ENCODE measurements at places on chromosomes 2 and 18.

DNA sequence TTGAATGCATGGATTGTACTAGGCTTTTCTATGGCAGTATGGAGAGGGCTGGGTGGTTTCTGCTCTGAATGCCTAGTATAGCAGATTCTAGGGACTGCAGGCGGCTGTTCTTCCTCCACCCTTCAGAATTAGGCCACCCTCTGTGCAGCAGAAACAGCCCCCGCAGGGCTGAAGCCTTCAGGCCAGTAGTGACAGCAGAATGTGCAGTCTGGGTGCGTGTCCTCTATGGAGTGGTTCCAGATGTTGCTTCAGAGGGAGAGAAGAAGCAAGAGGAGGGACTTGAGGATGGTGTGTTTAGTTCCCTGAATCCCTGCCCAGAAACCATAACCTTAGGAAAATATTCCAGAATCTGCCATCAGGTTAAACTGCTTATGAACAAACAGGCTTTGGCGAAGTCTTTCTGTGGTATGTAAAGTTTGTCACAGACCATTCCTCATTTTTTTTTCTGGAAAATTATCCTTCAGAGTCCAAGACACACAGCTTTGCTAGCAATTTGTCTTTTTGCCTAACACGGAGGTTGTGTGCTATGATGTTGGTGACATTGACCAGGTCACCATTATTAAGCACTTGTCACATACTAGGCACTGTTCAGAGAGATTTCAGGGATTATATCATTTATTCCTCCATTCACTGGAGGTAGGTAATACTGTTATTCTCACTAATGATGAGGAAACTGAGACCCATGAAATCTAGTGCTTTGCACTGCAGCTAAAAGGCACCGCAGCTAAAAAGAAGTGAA lies 21.1 kb downstream of the CASP10 start:
- no peak for DNase-seq

DNA sequence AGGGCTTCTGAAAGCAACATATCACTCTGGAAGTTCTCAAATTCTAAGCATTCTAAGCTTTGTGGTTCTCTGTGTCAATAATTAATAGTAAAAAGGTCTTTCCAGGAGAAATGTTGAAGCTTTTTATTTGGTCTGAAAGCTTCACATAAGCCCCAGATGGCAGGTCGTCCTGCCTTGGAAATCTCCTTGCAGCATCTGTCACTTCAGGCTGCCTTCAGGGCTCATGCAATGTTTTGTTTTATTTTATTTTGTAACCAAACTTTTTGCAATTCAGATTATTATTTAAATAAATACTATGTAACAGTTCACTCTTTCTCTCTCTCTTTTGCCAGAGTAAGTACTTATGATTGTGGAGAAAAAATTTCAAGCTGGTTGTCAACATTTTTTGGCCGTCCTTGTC lies 46.7 kb upstream of the FHOD3 start:
- DNase-seq = no peak

DNA sequence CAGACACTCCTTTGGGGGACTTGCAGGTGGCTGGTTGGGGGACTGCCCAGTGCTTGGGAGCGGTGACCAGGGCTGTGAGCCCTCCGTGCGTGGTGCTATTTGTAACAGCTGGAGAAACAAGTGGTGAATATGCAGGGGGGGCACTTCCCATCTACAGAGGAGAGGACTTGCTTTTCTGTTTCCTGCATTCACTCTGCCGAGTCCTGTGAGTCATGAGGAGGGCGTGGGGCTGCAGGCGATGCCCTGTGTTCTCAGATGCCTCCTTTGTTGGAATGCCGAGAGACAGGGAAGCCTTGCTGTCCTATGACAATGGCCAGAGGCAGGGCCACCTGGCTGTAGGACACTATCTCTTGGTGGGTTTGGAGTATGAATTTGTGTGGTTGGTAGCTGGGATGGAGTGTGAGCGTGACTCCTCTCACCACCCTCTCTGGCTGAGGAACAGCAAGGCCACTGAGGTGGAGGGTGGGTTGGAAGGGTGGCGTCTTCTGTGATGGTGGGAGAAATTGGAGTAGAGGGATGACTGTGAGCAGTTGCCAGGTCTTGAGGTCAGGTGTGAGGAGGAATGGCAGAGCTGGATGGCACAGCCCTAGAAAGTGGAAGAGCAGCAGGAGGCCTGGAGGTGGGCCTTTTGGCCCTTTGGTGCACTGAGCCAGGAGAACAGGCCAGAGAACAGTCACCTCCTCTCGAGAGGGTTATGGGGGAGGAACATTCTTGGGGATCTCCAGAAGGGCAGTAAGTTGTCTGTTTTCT lies 24.3 kb downstream of the FHOD3 start:
- no peak for DNase-seq

- DNase-seq = no peak
These were observed 203.2 kb downstream of the DLGAP1 start for GRCh38 chr18:4251873-4252272.

DNA sequence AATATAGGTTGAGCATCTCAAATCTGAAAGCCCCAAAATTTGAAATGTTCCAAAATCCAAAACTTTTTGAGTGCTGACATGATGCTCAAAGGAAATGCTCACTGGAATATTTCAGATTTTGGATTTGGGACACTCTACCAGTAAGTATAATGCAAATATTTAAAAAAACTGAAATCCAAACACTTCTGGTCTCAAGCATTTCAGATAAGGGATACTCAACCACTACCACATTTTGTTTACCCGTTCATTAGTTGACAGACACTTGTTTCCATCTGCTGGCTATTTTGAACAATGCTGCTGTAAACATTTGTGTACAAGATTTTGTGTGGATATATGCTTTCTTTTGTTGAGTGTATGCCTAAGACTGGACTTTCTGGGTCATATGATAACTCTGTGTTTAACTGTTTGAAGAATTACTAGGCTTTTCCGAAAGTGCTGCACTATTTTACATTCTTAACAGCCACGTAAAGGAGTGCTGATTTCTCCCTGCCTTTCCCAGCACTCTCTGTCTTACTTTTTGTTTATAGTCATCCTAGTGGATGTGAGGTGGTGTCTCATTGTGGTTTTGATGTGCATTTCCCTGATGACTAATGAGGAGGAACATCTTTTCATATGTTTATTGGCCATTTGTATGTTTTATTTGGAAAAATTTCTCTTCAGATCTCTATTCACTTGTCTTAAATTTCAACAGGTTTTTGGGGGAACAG lies 19.5 kb upstream of the DCDC2C start:
- DNase-seq = no peak

GRCh38 chr2:200863782-200864175 lies 679 bp downstream of the CLK1 start:
- peak; percentile 37 for DNase-seq

DNA sequence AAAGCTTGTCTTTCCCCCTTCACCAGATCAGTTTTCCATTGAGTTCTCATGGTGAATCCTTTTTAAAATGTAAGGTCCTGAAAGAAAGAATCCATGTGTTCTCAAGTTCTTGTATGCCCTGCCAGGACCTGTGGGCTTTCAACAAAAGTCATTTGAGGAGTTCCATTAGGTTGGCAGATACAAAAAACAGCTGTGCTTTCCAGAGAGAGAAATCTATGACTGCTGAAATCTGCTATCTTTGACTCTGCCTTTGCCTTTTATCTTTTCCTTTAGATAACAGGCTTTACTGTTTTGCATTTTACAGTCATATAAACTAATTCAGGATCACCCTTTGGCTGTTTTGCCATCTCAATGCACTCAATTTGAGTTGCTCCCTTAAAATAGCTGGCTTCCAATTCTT lies 59.7 kb downstream of the CXCR4 start:
- DNase-seq = no peak

GRCh38 chr2:17270894-17271293 lies 247.3 kb downstream of the RAD51AP2 start:
- no peak for DNase-seq

GRCh38 chr18:45651275-45651674 lies 36.0 kb downstream of the SLC14A2 start:
- DNase-seq = no peak

DNA sequence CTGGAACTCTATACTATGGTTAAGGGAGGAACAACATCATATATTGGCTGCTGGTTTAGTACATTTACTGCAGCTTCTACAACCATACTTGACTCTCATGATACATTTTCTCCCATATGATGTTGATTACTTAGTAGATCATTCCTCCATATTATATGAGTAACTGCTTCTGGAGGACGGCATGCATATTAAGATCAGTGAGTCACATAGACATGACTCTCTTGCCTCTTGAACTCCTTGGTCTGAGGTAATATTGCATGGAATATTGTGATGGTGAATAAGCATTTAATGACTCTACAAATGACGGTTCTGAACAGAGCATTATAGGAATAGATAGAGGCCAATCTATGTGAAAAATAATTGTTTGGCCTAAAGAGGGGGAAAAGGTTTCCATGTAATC lies 418.8 kb upstream of the SPHKAP start:
- no peak for DNase-seq

DNA sequence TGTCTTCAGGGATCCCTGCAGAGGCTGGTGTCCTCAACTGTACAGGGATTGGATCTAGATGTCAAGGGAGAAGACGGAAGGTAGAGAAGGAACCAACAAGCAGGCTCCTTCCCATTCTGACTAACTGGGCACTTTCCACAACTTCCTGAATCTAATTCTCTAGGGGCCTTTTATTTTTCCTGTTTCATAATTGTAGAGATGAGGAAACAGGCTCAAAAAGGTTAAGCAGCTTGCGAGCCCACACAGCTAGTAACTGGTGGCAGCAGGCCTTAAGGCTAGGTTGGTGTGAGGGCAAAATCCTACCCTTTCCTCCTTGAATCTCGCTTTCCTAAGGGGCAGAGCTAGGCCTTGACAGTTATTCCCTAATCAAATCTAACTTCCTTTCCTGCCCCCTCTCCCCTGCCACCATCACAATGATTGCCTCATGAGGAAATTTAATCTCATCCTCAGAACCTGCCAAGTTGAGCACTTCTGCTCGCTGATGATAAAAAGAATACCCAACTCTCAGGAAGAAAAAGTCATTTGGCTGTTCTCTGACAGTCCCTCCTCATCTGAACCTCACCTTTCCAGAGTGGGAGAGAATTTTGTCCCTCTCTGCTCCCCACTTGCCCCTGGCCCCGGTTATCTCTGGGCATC lies 35.7 kb upstream of the POLE4 start:
- DNase-seq = no peak

DNA sequence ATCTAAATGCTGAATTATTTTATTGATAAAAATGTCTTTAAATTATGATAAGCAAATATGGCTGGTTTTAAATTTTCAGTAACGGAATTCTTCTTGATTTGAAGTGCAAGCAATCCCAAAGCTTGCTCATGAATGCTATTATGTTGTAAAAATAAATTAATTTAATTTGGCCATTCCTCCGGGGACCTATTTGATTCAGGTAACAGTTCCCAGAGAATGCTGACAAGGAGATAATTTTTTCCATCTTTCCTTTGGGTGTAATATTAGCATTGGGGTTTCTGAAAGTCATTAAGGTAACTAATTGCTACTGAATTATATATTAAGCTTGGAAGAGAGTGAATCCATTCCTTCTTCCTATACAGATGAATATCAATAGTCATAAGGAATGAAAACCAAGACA lies 12.5 kb upstream of the RMDN2 start:
- no peak for DNase-seq

- DNase-seq = no peak
These were observed 79.3 kb downstream of the DDX1 start for GRCh38 chr2:15670981-15671380.

DNA sequence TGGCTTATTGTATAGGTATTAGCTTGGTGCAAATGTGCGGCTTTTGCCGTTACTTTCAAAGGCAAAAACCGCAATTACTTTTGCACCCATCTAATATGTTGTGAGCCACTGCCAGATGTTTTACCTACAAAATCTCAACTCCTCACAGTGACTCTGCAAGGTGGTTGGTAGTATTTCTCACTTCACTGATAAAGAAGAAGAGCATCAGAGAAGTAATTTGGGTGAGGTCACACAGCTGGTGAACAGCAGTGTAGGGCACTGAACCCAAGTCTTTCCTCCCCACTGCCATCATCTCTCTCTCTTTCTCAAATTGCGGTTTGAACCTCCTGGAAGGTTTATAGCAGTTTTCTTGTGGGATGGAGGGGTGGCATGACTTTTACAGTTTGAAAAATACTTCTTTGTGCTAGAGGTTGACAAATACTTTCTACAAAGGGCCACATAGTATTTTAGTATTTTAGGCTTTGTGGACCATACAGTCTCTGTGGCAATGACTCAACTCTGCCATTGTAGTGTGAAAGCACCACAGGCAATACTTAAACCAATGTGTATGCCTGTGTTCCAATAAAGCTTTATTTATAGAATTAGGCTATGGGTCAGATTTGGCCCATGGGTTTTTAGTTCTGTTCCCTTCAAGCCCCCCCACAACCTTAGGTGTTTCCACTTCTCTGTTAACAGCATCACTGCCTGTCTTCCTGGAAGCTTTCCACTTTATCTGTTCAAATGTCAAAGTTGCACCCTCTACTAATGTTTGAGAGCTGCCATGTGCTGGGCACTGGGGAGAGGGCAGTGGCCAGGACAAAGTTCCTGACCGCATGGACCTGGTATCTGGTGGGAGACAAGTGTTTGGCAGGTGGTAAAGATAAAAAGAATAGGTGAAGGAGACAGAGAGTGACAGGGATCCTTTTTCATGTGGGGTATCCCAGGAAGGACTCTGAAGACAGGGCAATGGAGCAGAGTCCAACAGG lies 30.1 kb downstream of the FHOD3 start:
- DNase-seq = no peak
